NCI-H1694 (cell line): ENCODE measurements at places on chromosomes 7 and 10.

- no peak for DNase-seq
Measured at GRCh38 chr7:79778786-79779770, 325.6 kb upstream of the MAGI2 start.

DNA sequence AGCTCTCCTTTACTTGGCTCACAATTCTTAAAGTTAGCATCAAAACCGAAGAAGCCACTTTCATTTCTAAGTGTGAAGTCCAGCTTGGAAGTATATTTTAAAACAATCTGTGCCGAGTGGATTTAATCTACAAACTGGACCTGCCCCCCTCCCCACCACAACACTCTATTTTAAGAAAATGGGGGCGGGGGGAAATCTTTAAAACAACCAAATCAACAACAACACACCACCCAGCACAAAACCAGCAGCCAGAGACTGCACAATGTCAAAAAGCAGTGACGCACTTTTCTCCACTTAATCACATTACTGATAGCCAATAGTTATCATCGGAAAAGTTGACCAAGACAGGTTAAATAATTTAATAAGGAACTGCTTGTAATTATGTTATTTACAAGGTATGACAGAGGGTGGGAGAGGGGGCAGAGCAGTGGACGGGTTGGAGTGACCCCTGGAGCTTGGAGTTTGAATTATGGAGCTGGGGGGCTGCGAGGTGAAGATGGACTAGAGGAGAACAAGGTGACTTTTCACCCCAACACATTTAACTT is 2.8 kb downstream of the EBF3 start:
- DNase-seq: no peak

DNA sequence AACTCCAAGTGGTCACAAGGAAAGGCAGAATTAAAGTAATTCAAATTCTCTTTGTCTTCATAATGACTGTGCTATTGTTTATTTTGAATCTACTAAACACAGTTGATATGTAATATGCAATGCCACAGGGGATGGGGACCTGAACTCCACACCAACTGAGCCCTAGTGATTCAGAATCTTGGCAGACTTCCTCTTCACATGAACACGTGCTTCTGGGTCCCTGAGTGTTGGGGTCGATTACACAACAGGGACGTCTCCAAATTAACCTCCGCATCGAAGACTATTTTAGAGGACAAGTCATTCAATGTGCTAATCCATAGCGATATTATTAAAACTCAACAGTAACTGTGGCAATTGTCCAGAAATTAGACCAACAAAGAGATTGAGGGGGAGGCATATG is 95.3 kb upstream of the CARD11 start:
- DNase-seq: no peak

- no peak for DNase-seq
Measured at GRCh38 chr7:136640977-136641376, 227.5 kb upstream of the CHRM2 start.

- DNase-seq: no peak
Measured at GRCh38 chr7:139673762-139674161, 104.0 kb downstream of the HIPK2 start.

DNA sequence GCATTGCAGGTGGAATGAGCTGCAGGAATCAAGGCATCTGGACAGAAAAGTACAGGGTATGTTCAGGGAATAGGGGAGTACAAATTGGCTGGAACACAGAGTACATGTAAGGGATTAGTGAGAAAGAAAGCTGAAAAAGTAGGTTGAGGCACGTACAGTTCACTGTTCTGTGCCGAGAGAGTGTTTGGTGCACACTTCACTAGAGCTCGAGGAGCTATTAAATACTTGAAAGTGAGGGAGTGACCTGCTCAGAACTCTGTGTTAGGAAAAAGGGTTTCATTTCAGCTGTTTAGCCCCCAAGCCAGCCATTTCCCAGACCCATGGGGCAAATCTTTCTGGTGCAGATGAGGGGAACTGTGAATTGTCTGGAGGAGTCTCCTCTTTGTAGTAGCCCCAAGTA is 115.2 kb downstream of the TBXAS1 start:
- no peak for DNase-seq

DNA sequence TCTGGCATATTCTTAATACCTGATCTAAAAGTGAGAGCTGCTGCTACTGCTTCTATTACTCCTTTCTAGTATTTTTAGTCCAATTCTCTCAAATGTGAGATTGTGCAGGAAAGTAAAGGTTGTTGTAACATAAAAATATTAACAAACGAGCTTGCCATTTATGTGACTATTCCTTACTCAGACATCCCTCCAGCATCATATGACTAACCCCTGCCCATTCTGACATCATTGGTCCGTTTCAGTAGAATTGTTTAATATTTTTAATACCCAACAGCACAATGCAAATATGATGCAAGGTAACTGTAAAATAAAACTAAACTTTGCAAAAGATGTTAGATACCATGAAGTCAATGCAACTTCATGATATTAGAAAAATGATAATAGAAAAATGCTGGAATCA is 83.6 kb downstream of the CFAP58 start:
- no peak for DNase-seq

- DNase-seq: no peak
Measured at GRCh38 chr7:130961128-130961601, 227.2 kb upstream of the KLF14 start.
